Bronchial epithelial cell (primary cell): ENCODE measurements at places on chromosomes 4 and X.

- peak; percentile 100 for DNase-seq
These were observed 126.8 kb downstream of the KLHL8 start for GRCh38 chr4:87093443-87094123.

GRCh38 chr4:113981591-113981990, 2.1 kb upstream of the ARSJ start:
- DNase-seq = peak; percentile 79

- no peak for DNase-seq
These were observed 964.7 kb downstream of the RAB28 start for GRCh38 chr4:12519426-12519825.

DNA sequence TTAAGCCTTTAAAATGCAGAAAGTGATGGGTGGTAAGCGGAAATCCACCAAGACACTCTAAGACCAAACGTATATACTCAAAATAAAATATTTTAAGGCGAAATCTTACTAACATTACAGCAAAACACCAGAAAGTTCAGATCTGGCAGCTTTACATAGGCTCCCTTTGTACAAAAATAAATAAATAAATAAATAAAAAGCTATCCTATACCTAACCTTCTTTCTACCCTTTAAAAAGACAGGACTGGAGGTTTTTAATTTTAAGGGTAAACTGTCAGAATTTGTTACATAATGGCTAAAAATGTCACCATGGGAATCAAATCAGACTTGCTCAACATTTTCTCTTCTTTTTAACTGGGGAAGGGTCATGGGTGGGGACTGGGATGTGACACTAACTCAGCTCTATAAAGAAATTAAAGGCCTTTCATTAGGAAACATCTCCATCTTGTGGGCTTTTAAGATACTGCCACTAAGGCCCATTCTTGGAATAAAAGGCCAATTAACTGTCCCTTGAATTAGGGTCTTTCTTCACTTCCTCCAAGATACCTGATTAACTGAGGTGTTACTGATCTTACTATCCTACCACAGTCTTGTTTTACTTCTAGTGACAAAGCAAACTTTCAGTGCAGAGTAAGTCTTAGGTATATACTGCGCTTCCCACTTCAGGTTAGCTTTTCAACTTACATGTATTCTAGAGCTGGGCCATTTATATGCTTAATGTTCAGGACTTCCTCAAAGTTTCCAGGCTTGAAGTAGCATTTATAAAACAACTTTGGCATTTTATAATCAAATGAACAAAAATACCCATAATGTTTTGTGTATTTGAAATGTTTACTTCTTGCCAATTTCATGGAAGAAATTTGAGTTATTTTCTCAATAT, 13.3 kb downstream of the HNRNPD start:
- peak; percentile 43 for DNase-seq

- peak; percentile 82 for DNase-seq
These were observed 35.3 kb upstream of the CXCL8 start for GRCh38 chr4:73705056-73705432.

DNA sequence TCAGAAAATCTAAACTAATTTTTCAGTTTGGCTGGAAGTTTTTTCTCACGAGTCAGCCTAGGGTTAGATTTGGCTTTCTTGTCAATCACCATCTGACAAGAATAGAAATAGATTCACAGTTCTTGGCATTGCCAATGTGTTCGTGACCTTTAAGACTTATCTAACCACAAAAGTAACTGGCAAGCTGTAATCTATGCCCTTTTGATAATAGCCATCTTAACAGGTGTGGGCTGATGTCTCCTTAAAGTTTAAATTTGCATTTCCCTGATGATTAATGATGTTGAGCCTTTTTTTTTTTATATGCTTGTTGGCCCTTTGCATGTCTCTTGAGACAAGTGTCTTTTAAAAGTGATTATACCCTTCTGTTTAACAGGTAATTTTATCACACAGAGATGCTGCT, 460.3 kb upstream of the PRKX start:
- DNase-seq = no peak

DNA sequence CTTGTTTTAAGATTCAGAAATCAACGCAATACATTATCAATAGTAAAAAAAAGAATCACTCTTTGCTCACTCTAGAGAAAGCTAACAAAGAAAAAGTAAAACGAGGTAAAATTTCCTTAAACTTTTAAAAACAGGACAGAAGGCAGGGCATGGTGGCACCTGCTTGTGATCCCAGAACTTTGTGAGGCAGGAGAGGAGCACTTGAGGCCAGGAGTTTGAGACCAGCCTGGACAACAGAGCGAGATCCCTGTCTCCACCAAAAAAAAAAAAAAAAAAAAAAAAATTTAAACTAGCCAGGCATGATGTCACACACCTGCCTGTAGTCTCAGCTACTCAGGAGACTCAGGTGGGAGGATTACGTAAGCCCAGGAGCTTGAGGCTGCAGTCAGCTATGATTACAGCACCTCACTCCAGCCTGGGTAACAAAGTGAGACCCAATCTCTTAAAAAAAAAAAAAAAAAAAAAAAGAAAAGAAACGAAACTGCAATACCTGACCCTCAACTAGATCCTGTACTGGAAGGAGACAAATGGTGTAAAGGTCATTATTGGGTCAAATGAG, 3.5 kb downstream of the CCNI start:
- DNase-seq = peak; percentile 94

GRCh38 chrX:19446397-19446796, 68.9 kb downstream of the MAP3K15 start:
- no peak for DNase-seq

DNA sequence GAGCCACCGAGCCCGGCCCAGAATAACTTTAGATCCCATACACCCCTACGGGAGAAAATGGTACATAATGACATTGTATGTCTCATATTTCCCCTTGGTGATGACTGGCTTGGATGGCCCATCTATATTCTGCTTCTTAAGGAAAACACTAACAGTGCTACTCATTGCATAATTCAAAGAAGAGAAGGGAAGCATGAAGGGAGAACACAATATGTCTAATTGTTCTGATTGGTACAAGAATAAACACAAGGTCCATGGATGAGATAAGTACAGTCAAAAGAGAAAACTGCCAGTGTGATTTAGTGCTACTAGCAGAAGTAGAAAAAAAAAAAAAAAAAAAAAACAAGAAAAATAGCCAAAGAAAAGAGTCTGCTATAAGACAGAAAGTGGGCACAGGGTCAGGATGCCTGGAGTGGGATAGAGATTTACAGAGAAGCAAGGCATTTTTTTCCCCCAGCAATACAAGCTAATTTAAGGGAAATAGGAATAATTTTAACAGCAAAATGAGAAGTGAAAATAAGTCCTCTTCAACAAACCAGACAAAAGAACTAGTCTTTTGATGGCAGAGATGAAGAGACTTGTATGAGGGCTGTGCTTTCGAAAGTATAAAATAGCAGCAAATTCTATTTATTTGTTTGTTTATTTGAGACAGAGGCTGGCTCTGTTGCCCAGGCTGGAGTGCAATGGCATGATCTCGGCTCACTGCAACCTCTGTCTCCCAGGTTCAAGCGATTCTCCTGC, 96.5 kb upstream of the MAP3K15 start:
- no peak for DNase-seq

DNA sequence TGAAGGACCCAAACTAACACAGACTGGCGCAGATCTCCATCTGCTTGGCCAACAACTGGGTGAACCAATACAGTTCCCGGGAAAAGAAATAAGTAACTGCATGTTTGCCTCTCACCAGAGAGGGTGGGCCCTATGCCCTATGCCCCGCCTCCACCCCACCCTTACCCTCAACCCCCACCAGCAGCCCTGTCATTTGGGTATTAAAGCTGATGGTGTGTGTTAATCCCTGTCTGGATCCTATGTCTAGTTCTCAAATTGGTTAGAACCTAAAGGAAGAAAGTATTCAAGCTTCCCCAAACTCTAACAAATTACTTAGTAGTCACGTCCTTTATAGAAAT, 19.0 kb downstream of the SMPX start:
- DNase-seq = no peak

DNA sequence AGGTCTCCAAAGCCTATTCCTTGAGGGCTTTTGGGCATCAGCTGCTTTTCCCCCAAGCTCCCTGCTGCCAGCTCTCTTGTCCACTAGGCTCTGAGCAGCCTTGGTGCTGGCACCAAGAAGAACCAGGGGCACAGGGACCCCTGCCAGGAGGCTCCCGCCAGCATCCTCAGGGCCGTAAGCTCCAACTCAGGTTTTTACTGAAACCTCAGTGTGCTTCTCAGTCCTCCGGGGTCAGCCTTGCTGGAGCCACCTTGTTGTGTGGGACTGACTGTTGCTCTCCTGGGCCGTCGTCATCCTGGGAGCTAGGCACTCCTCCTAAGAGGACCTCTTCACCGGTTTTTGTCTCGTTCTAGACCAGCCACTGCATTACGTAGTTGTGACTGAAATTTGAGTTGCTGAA, 38.9 kb downstream of the NOP14 start:
- no peak for DNase-seq

DNA sequence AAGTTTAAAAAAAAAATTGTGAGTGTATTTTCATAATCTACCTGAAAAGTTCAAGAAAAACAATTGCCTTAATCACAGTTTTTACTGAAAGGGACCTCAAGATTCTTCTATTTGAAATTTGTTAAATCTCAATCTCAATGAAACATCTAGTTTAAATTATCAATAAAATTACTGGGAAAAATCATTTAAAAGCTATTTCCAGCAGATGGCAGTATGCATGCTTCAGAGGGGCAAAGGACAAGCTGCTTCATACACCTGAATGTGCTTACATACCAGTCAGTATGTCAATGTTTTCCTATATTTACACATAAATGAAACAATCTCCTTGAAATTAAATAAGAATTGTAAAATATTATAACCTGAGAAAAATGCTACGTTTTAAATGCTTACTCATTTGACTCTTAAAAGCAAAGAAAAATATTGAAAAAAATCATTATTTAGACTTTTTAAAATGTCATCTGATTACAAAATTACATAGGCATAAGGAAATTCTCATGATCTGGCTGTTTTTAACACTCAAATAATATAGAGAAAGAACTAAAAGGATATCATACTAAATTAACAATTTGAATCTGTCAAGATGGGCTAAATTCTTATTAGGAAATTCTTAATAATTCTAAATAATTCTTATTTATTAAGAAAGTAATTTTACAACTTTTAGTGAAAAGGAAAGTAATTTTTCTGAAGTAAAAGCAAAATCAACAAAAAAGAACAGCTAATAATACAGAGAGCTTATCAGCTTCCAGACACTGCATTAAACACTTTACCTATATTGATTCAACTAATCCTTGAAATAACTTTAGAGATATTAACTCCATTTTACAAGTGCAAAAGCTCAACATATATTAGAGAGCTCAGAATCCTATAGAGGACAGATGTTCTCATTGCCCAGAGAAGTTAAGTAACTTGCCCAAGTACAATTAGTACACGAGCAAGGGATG, 242.1 kb downstream of the ADAMTS3 start:
- DNase-seq = peak; percentile 67

- no peak for DNase-seq
These were observed 306.2 kb upstream of the SLIT2 start for GRCh38 chr4:19945501-19945900.

- DNase-seq = peak; percentile 79
These were observed 46.9 kb downstream of the SUPT20HL2 start for GRCh38 chrX:24266996-24267395.

DNA sequence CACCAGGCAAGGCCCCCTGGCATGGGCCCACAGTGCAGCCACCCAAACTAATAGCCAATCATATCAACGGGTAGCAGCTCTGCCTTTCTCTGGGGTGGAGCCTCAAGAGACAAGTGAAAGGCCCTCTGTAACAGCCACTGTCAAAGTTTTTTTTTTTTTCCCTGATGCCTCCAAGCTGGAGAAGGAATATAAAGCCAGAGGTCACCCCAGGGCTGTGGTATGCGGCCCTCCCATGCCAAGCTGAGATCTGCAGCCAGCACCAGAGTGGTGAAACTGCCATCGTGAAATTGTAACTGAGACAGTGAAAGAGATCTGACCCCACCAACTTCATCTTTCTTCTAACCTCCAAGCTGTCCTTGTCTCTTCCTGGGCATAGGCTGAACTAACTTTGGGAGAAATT, 407.0 kb downstream of the KLHL4 start:
- DNase-seq = no peak

GRCh38 chrX:22795671-22796070, 204.1 kb upstream of the DDX53 start:
- DNase-seq = peak; percentile 59

- no peak for DNase-seq
These were observed 5.1 kb downstream of the RHOH start for GRCh38 chr4:40201898-40202297.

- DNase-seq = no peak
These were observed 24.5 kb downstream of the TMSB4X start for GRCh38 chrX:12999422-12999821.

- no peak for DNase-seq
These were observed 69.9 kb downstream of the PALLD start for GRCh38 chr4:168566726-168567125.

DNA sequence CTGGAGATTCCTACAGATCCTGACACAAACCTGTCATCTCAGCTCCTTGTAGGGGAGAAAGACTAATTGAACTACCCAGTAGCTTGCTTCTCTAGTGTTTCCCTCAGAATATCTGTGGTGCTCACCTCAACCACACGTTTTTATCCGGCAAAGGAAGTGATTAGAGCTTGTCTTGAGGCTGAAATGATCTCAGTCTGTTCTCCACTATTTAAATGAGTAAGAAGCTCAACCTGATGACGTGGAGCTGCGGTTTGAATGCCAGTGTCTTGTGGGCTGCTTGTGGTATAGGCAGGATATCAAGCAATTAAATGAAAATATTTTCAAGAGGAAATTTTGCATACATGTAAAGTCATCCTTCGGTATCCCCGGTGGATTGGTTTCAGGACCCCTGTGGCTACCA, 270.2 kb downstream of the TLL1 start:
- DNase-seq = peak; percentile 6

DNA sequence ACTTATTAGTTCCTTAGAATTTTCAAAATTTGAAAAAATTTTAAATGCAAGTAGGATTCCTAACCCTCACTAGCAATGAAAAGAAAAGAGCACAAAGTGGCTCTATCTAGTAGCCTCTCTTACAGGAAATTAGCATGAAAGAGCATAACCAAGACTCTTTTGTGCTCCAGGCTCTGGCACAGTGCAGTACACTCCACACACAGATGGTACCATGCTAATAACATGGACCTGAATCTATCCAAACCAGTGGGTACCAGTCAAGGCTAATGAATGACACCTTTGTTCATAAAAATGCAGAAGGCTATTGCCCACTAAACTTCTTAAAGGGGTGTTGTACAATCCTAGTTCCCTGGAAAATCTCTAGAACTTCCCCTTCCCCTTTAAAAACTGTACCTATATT, 119.0 kb downstream of the MANBA start:
- DNase-seq = no peak

GRCh38 chr4:742742-743311, 37.2 kb downstream of the PCGF3 start:
- no peak for DNase-seq

- DNase-seq = no peak
These were observed 79.9 kb downstream of the FAAH2 start for GRCh38 chrX:57366430-57366829.

GRCh38 chr4:78669453-78669852, 106.7 kb upstream of the BMP2K start:
- DNase-seq = no peak

DNA sequence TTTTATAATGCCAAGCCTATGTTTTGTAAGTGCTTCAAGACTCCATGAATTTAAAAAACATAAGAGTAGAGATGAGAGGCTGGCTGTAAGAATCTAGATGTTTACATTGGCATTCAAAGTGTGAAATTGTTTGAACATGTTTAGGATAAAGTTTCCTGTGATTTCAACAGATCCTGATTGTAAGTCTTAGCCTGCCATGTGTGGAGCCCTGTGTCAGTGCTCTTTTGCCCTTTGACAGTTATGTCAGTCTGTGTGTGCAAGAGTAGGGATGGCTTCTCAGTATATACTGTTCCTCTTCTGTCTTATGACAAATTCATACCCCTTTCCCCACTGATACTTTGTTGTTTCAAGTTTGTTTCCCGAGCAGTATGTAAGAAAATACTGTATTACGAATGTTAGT, 68.2 kb downstream of the USP9X start:
- DNase-seq = peak; percentile 76
